ENCODE measurements at places on chromosomes 16 and 17.

DNA sequence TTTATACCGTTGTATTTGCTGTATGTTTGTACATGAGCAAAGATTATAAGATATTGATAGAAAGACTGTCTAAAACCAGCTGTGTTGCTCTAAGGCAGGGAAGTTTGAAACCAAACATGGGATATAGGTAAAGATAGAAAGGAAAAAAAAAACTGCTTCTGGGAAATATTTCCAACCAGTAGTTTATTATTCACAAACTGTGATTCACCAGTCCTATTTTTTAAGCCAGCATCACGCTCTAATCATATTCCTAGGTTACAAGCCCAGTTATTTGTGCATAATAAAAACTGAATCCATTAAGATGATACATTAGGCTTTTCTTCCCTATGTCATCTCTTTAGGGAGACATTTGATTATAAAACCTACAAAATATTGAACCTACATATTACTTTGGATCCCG is 4.0 kb downstream of the ERN1 start:
- no peak for DNase-seq

GRCh38 chr16:64900019-64900418 is 221.8 kb downstream of the CDH11 start:
- no peak for DNase-seq

DNA sequence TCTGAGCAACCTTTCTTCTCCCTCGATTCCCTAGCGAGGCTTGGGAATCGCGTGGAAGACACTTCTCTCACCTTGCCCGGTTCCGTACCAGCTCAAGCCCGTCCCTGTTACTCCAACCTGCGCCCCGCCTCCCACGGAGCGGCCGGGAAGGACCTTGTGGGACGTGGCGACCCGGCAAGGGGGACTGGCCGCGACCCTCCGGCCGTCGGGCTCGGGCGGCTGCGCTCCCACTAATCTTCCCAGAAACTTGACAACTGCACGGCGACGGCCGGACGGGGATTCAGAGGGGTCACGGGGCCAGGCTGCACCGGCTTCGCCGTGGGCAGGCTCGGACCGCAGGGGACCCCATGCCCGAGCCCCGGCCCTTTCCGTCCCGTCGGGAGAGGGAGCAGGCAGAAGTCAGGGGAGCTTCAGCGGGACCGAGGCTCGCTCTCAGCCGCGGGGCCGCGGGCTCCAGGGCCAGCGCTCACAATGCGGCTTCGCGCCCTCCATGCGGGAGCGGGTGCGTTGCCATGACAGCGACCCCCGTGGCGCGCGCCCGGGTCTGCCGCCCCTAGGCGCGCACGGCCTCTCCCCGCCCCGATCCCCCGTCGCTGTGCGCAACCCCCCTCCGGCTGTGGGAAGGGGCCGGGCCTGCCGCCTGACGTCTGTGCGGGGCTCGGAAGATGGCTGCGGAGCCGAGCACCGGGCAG is at the start of gene SGSM2:
Gene SGSM2 (plus strand): TSS at position 650 of the 692 bp plus-strand sequence. CDS start 188 bp downstream, outside the sequence.
- peak; percentile 35 for DNase-seq

- no peak for DNase-seq
These were observed 37.4 kb downstream of the SOCS1 start for GRCh38 chr16:11218604-11218962.

DNA sequence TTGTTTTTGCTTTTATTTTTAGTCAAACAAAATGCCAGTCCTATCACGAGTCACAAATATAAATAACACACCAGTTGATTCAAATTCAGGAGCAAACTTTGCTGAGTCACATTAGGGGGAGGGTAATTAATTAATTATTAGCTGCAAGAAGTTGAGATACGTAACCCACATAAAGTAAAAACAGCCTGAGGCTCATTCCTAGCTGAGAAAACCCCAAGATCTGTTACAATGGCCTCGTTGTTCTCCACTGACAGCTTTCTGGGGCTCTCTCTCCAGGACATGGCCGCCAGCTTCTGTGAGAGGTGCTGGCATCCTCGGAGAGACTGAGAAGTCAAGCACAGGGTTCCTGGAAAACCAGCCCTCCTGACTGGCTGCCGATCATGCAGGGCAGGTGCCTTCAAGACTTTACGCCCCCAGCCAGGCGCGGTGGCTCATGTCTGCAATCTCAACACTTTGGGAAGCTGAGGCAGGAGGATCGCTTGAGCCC is 11.1 kb downstream of the RAB40B start:
- DNase-seq: no peak
